Head of caudate nucleus (tissue), 42 donors: ENCODE measurements at places on chromosomes 1 and 21.
A peak's percentile ranks its signal among the peaks of the same experiment; 100 is the strongest.

GRCh38 chr1:40599926-40600325 is 65.6 kb downstream of the RIMS3 start:
- no peak for DNase-seq

- DNase-seq: no peak
These were observed 18.9 kb downstream of the SLC6A9 start for GRCh38 chr1:44012404-44012803.

GRCh38 chr1:187078321-187078720 is 249.6 kb downstream of the PLA2G4A start:
- no peak for DNase-seq

DNA sequence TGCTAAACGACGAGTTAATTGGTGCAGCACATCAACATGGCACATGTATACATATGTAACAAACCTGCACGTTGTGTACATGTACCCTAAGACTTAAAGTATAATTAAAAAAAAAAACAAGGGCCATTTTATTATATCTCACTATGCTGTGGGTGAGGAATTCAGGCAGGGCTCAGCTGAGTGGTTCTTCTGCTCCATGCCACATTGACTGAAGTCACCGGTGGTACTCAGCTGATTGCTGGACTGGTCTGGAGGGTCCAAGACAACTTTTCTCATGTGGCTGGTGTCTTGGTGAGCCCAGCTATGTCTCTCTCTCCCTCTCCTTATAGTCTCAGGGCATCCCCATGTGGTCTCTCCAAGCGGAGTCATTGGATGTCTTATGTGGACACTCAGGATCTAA is 275.0 kb downstream of the GRIK3 start:
- DNase-seq: no peak

DNA sequence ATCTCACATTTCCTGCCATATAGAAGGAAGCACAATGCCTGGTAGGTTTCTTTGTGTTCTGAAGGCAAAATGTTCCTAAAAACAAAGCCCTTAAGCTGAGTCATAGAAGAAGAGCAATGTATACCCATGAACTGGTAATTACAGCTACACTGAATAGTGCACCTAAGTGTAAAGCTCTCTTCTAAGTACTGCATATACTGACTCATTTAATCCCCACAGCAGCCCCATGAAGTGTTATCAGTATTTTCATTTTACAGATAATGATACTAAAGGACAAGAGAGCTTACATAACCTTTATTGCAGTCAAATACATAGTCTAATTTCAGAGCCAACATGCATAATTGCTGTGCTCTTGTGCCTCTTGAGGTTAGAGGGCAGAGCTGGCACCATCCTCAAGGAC is 239.9 kb downstream of the DPYD start:
- no peak for DNase-seq

DNA sequence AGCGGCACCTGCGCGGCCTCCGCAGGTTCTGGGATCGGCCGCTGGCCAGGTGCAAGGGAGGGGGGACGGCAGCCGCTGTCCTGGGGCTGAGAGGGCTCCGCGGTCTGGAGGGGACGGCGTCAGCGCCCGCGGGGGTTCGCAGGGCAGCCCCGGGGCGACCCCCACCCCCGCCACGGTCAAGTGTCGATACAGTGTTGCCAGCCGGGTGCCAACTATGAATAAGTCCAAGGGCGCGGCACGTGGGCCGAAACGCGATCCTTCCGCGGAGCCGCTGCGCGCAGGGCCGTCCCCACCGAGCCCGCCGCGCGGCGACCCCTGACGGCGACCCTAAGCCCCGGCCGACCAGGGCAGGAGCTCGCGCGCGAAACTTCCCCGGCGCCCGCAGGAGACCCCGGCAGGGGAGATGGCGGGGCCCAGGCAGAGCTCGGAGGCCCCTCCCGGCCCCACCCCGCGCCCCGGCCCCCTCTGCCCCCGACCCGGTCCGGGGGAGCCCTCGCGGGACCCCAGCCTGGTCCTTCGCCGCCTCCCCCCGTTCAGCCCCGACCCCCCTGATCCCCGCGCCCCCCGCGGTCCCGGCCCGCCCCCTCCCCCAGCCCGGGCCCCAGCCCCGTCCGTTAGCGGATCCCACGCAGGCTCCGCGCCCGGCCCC is 586 bp upstream of the AGPAT3 start:
- peak; percentile 44 for DNase-seq

GRCh38 chr1:33219886-33220661 is 36.2 kb upstream of the ZNF362 start:
- no peak for DNase-seq

- DNase-seq: no peak
These were observed 653 bp upstream of the IFFO2 start for GRCh38 chr1:18957136-18957521.
